ENCODE measurements at places on chromosomes 6 and 20.

DNA sequence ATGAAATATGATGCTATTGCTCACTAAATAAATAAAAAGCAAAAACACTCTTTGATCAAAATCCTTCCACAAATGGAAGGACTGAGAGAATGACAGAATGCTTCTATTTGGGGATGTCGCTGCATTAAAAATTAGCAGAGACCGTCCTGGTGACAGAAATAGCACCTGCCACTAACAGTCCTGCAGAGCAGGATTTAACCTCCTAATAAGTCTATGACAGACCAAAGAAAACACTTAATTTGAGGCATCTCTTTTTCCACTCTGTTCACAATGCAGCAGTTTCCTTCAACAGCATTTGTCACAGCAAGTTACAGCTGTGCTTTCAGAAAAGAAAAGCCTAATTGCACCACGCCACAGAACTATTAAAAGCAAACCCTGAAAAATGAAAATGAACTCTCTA is 140.6 kb upstream of the BEND6 start:
- no peak for DNase-seq

DNA sequence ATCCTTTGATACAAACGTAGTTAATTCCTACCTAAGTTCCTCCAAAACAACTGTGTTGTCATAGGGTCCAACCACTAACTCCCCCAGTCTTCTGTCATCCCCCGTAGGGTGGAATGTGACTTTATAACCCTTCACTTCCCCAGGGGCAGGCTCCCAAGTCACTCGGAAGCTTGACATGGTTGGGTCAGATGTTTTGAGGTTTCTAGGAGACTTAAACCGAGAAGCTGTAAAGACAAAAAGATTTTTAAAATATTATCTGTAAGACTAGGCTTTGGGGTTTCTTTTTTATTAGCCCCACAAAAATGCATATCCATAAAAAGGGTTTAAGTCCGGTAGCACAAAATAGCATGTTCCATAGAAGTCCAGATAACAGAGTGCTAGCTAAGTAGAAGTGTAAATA is 50.2 kb downstream of the COL12A1 start:
- DNase-seq: no peak

- no peak for DNase-seq
Measured at GRCh38 chr6:43129434-43130194, 41.5 kb upstream of the SRF start.

DNA sequence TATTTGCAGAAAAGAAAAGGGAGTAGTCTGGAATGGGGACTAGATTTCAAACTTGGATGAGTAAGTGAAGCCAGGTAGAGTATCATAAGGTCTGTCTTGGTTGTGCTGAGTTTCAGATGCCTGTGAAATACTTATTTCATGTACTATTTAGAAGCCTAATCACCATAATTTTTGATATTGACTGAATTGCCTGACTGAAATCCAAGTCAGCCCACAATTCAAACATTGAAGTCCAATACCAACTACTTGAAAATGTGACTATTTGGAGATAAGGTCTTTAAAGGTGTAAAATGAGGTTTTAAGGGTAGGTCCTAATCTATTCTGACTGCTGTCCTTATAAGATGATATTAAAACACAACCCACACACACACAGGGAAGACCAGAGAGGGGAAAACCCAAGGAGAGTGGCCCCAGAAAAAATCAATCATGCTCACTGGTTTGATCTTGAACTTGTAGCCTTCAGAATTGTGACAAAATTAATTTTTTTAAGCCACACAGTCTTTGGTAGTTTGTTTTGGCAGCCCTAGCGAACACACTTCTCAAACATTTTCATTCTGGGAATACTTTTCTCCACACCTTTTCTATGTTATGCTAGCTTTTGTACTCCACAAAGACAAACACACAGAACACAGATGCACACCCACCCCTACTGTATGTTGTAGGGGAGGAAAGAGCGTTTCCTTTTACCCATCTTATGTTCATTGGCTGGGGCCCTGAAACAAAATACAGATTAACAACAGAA is 126.3 kb downstream of the HFE start:
- no peak for DNase-seq

- DNase-seq: no peak
Measured at GRCh38 chr6:39128832-39129231, 13.8 kb upstream of the SAYSD1 start.

DNA sequence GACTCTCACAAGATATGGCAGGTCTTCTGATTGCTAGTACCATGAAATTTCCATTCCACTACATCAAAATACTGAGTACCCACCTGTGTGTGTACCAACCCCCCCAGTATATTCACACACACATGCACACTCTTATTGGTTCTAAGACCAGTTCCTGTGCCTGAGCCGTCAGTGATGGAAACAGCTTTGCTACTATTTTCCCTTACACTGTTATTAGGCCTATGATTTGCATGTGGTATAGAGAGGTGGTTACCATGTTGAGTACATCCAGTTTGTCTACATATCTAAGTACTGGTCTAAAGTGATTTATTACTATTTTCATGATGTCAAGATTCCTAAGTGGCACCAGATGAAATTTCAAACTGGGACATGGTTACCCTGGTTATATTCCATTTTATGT is 459.9 kb downstream of the BCKDHB start:
- DNase-seq: no peak

- DNase-seq: no peak
Measured at GRCh38 chr20:46746956-46747526, 37.6 kb downstream of the SLC2A10 start.

GRCh38 chr6:106553440-106553839 is 75.9 kb downstream of the RTN4IP1 start:
- no peak for DNase-seq

- no peak for DNase-seq
Measured at GRCh38 chr6:31837369-31838113, 10.0 kb downstream of the HSPA1B start.

All from effector CD4-positive, alpha-beta T cell (primary cell).